ENCODE measurements at places on chromosomes 11 and 22. TPM values are rescaled to one million over a fixed set of nuclear protein-coding genes. Genes with fewer than 3 reads are reported as not detected.

INS gene
- not detected for total RNA-seq

OR52E4 gene
- not detected for total RNA-seq

DNA sequence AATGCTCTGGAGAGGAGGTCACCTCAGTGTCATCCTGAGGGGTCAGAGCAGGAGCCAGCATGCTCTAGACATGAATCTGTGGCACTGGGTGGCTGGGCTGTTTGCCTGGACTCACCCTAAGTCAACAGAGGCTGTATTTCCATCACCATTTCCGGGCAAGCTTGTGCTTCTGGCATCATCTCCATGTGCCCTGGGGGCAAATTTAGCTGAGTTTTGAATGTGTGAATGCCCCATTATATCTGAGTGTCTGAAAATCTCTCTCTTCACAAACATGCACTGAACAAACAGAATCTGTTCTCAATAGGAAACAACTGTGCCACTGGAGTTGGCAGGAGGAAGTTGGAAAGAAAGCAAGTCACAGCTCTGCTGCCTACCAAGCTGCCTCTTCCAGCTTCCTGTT lies 356.2 kb downstream of the GRM5 start:
- no peak for ATAC-seq

DNA sequence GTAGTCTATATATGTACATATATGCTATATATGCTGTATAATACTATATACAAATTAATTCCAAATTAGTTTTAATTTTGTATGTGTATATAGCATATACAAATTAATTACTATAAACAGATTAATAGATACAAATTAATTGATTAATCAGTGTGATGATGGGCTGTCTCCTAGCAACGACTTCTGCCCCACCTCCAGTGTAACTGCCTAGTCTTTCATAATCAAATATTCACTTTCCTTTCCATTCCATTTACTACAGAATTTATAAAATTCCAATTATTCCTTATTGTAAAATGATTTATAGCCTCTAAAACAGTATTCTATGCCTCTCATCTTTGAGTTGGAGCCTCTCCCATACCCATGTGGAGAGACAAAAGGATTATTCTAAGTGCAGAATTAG lies 976 bp downstream of the HBD start:
- no peak for ATAC-seq
